Forelimb muscle (tissue), 1 donor: ENCODE measurements at places on chromosomes 16 and 17.

DNA sequence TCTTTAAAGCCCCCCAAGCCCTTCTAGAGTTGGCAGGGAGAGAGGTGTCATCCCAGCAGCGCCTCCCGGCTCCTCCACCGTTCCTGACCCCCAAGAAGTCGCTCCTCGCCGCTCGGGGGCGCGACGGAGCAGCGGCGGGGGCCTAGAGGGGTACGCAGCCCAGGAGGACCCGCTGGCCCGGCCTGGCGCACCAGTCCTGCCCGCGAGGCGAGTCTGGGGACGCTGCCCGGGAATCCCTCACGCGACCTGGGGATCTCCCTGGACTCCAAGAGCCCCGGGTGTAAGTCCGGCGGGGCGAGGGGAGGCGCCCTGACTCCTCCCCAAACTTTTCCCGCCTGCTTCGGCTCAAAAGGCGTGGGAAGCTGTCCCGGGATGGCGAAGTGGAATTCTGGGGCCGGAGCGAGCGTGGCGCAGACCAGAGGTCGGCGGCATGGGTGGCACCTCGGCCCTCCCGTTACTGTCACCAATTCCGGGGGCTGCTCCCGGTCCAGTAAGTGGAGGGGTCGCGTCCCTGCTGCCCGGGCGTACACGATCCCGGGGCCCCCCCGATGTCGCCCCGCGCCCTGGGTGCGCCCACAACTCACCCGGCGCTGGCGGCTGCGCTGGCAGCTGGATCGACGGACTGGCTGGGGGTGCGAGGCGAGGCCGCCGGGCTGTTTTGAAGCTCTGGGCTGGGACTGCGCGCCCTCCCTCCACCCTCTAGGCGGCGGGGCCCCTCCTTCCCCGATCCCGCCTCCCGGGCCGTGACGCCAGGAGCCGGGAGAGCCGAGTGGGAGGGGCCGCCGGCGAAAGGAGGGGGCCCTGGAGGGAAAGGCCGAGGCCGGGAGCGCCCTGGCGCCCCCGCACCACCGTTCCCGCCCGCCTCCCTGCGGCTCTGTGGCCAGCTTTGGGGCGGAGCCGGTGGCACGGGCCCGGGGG lies at the start of gene EMP2:
TSS of gene EMP2 (minus strand) at position 634 of the 918 bp plus-strand sequence. CDS start 32,981 bp downstream, outside the sequence.
- no peak for DNase-seq

- no peak for DNase-seq
These were observed 29.4 kb upstream of the MLKL start for GRCh38 chr16:74729783-74730683.

- DNase-seq = no peak
These were observed 12.7 kb downstream of the NDUFAF8 start for GRCh38 chr17:81251709-81252301.

DNA sequence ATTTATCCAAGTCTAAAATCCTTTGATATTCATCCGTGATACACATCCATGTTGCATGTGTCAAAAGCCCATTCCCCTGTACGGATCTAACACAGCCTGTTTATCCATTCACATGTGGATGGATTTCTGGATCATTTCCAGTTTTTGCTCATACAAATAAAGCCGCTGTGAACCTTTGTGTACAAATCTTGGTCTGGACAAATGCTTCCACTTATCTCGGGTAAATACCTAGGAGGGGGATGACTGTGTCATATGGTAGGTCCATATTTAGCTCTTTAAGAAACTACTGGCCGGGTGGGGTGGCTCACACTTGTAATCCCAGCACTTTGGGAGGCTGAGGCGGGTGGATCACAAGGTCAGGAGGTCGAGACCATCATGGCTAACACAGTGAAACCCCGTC lies 6.3 kb upstream of the TBCD start:
- DNase-seq = no peak

- no peak for DNase-seq
These were observed 13.1 kb upstream of the SEPHS2 start for GRCh38 chr16:30458561-30459394.

- DNase-seq = no peak
These were observed 182.0 kb downstream of the SEC14L1 start for GRCh38 chr17:77322514-77323412.
